ENCODE measurements at places on chromosomes 1 and 21. TPM values are rescaled to one million over a fixed set of nuclear protein-coding genes. Genes with fewer than 3 reads are reported as not detected.

REN gene
- total RNA-seq, result not detected

FCGR3A gene
- total RNA-seq, result 42.9 TPM

GSTM1 gene
- not detected for total RNA-seq

A3GALT2 gene
- not detected for total RNA-seq

OLFML2B gene
- 5.8 TPM for total RNA-seq

TPRG1L gene
- total RNA-seq, result 42.6 TPM

C1orf105 gene
- total RNA-seq, result 19.9 TPM

FAM72C gene
- total RNA-seq, result 0.09 TPM

RGS13 gene
- 0.32 TPM for total RNA-seq

DMRTA2 gene
- total RNA-seq, result not detected

NECTIN4 gene
- 0.08 TPM for total RNA-seq

OLIG1 gene
- total RNA-seq, result not detected

RC3H1 gene
- 21.9 TPM for total RNA-seq

IRF2BP2 gene
- 100 TPM for total RNA-seq

TDRD5 gene
- not detected for total RNA-seq

Measured in left cardiac atrium (tissue), 4 donors.